ENCODE measurements at places on chromosomes 11 and 22.

DNA sequence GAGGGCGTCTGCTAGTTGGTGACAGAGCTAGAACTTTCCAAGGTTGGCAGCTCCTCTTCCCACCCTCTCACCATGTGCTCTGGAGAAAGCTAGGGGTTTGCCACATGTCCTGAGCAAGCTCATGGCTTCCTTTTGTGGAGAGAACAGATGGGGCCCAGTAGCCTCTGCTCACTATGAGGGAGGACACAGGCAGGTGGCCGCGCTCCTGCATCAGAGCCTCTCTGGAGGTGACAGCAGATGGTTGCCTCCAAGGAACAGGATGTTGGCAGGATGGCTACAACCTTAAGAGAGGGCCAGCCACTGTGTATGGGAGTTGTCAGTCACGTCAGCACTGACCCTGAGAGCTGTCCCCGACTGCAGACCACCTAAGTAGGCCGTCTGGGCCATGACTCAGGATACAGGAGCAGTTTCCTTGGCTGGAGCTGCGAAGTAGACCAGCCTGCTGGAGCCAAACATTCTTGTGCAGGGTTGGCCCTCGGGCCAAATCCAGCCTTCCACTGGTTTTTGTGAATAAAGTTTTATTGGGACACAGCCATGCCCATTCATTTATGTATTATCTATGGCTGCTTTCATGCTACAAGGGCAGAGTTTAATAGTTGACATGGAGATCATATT, 28.0 kb downstream of the SGSM1 start:
- H3K36me3 ChIP-seq, result no peaks in the 10 kb centered on the region
- no peak for DNase-seq
- no peak overlapping the region for H3K4me3 ChIP-seq
- no peaks in the 10 kb centered on the region for H3K4me1 ChIP-seq
- no peaks in the 10 kb centered on the region for H3K27me3 ChIP-seq

- peaks cover 67% of the 10 kb centered on the region for H3K36me3 ChIP-seq
- DNase-seq, result no peak
- H3K27me3 ChIP-seq, result no peaks in the 10 kb centered on the region
- H3K4me1 ChIP-seq, result peaks cover 57% of the 10 kb centered on the region
Observed at GRCh38 chr11:12223771-12224536, 113.6 kb downstream of the MICAL2 start.

GRCh38 chr22:22709719-22710445, 65.5 kb downstream of the GGTLC2 start:
- no peaks in the 10 kb centered on the region for H3K27me3 ChIP-seq
- DNase-seq, result no peak
- no peaks in the 10 kb centered on the region for H3K36me3 ChIP-seq
- H3K4me1 ChIP-seq, result no peaks in the 10 kb centered on the region

- no peak for DNase-seq
- H3K4me3 ChIP-seq, result no peak overlapping the region
- no peak overlapping the region for H3K27ac ChIP-seq
- H3K36me3 ChIP-seq, result no peaks in the 10 kb centered on the region
Observed at GRCh38 chr11:64885367-64886286, 7.2 kb upstream of the EHD1 start.

GRCh38 chr11:102794382-102794781, 3.6 kb downstream of the MMP1 start:
- no peaks in the 10 kb centered on the region for H3K36me3 ChIP-seq
- no peaks in the 10 kb centered on the region for H3K27me3 ChIP-seq
- no peak overlapping the region for H3K27ac ChIP-seq
- no peaks in the 10 kb centered on the region for H3K4me1 ChIP-seq

GRCh38 chr22:16847271-16847670, 22.1 kb upstream of the XKR3 start:
- peaks cover 5% of the 10 kb centered on the region for H3K4me1 ChIP-seq
- no peaks in the 10 kb centered on the region for H3K27me3 ChIP-seq
- no peaks in the 10 kb centered on the region for H3K36me3 ChIP-seq
- no peak overlapping the region for H3K27ac ChIP-seq

GRCh38 chr11:57428643-57429042, 1.7 kb upstream of the SLC43A3 start:
- H3K27me3 ChIP-seq, result no peaks in the 10 kb centered on the region
- H3K4me3 ChIP-seq, result no peak overlapping the region
- no peak for DNase-seq
- no peaks in the 10 kb centered on the region for H3K4me1 ChIP-seq

GRCh38 chr11:92149996-92150395, 74.6 kb upstream of the FAT3 start:
- no peaks in the 10 kb centered on the region for H3K36me3 ChIP-seq
- H3K27ac ChIP-seq, result no peak overlapping the region
- no peak overlapping the region for H3K4me3 ChIP-seq

DNA sequence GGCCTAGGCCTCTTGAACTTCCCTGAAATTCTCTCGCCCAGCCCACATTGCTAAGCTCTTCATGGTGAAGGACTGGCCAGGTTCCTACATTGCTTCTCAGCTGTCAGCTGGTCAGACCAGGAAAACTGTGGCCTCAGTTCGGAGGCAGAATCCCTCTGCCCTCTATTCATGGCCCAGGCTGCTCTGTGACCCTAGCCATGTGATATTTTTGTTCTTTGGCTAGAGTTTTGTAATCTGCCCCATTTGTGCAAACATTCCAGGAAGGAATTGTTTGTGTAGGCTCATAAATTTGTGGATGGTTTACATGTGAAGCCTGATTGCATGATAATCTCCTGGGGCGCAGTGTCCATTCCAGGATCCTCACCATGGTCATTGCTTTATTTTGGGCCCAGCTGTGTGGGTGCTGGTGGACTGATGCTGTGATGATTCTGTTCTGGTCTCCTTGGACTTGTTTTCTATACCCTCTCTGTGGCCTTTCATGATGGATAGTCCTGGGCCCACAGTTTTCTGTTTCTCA, 149.1 kb upstream of the E2F8 start:
- no peaks in the 10 kb centered on the region for H3K27me3 ChIP-seq
- H3K4me3 ChIP-seq, result no peak overlapping the region
- no peak overlapping the region for H3K27ac ChIP-seq
- peaks cover 3% of the 10 kb centered on the region for H3K4me1 ChIP-seq
- H3K36me3 ChIP-seq, result no peaks in the 10 kb centered on the region

- DNase-seq, result no peak
- H3K27me3 ChIP-seq, result no peaks in the 10 kb centered on the region
- H3K4me1 ChIP-seq, result no peaks in the 10 kb centered on the region
Observed at GRCh38 chr22:22748297-22748743, 103.9 kb downstream of the GGTLC2 start.

GRCh38 chr11:32333320-32333991, 101.9 kb downstream of the WT1 start:
- no peaks in the 10 kb centered on the region for H3K36me3 ChIP-seq
- no peaks in the 10 kb centered on the region for H3K4me1 ChIP-seq
- peak overlapping the region; percentile 1 for H3K27ac ChIP-seq
- peak overlapping the region; percentile 39 for H3K4me3 ChIP-seq
- peak; percentile 49 for DNase-seq

DNA sequence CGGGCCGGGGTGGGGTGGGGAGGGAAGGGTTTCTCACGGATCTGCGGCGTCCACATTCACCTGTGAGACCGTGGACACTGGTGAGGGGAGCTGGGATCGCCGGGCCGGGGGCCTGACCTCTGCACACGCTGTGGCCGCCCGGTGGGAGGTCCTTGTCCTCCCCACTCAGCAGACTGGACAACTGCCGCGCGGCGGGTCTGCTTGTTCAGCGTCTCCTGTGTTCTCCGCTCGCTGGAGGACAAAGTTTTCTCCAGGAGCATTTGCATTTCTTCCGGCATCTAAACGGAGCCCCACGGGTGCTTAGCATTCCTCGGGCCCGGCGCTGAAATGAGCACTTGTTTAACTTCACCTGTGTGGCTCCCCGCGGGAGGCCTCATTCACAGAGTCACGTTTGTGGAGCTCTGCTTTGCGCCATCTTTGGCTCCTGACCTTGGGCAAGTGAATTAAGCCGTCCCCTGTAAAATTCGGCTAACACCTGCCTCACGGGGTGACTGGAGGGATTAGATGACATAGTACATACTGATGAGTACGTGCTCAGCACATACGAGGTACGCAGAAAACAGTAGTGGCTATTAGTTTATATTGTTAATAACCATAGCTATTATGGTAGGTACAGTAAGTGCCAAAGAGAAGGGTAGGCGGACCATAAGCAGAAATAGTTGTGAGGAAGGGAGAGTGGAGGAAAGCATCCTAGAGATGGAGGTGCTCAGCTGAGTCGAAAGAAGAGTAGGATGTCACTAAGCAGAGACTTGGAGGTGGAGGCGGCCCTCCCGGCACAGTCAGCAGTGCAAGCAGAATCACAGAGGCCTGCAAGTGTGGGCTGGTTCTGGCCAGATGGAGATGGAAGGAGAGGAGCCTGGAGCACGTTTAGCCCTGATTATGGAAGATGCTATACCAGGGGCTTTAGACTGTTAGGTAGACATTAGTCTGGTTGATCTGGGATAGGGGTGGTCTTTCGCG, 885 bp downstream of the TRMU start:
- peak overlapping the region; percentile 97 for H3K4me3 ChIP-seq
- H3K27me3 ChIP-seq, result no peaks in the 10 kb centered on the region
- H3K27ac ChIP-seq, result peak overlapping the region; percentile 86

DNA sequence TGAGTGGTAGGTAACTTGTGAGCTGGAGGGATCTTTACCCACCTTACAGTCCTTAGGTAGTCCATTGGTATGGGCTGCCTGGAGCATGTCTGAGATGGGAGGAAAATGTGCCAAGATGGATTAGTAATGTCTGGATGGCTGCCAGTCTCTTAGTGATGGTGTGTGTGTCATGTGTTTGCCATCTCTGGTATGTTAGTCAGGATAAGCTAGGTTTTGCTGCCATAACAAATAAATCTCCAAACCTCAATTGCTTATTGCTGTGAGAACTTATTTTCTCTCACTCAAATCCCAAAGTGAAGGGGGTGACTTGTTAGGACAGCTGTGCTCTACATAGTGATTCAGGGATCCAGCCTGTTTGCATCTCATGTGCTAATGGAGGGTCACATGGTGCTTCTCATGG, 40.9 kb upstream of the MYEOV start:
- no peak overlapping the region for H3K27ac ChIP-seq
- no peaks in the 10 kb centered on the region for H3K36me3 ChIP-seq
- peaks cover 19% of the 10 kb centered on the region for H3K27me3 ChIP-seq
- H3K4me3 ChIP-seq, result no peak overlapping the region
- no peaks in the 10 kb centered on the region for H3K4me1 ChIP-seq

DNA sequence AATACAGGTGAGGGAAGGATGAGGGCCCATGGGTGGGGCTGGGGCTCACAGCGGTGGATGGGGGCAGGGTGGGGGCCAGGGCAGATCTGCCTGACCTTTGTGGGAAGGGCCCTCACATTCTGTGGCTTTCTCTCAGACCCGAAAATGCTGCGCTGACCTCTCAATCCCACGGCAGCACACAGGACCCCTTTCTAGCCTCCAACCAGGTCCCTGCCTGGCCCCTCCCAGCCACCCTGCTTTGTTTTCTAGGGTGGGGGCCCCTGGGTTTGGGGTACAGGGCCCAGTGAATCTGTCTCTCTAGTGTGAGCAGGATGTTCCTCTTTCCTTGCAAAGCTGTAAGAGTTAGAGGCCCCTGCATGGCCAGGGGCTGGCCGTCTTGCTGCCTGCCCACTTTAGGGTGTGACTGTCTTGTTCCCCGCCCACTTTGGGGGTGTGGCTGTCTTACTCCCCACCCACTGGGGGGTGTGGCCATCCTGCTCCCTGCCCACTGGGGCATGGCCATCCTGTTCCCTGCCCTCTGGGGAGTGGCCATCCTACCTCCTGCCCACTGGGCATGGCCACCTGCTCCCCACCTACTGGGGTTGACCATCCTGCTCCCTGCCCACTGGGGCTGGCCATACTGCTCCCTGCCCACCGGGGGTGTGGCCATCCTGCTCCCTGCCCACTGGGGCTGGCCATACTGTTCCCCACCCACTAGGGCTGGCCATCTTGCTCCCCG, 11.5 kb downstream of the PARVG start:
- H3K36me3 ChIP-seq, result no peaks in the 10 kb centered on the region
- DNase-seq, result peak; percentile 59
- peaks cover 21% of the 10 kb centered on the region for H3K27me3 ChIP-seq
- no peaks in the 10 kb centered on the region for H3K4me1 ChIP-seq
- H3K27ac ChIP-seq, result no peak overlapping the region
- no peak overlapping the region for H3K4me3 ChIP-seq

DNA sequence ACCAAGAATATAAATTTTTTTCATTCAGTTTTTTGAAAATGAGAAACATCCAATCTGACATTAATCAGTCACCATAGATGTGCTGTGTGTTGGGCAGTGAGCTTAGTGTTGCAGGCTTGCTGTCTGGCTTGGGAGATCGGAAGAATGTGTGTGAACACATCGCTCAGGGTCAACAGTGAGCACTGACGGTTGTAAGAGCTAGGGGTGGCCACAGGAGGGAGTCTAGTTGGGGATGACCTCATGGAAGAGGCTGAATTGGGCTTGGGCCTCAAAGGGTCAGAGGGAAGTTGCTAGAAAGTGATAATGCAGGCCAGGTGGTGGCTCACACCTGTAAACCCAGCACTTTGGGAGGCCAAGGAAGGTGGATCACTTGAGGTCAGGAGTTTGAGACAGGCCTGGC, 375.4 kb downstream of the DDX10 start:
- no peaks in the 10 kb centered on the region for H3K36me3 ChIP-seq
- DNase-seq, result no peak
- H3K4me1 ChIP-seq, result peaks cover 13% of the 10 kb centered on the region

GRCh38 chr11:68381716-68382115, 69.3 kb downstream of the LRP5 start:
- no peak for DNase-seq
- peak overlapping the region; percentile 82 for H3K27ac ChIP-seq
- no peaks in the 10 kb centered on the region for H3K27me3 ChIP-seq

DNA sequence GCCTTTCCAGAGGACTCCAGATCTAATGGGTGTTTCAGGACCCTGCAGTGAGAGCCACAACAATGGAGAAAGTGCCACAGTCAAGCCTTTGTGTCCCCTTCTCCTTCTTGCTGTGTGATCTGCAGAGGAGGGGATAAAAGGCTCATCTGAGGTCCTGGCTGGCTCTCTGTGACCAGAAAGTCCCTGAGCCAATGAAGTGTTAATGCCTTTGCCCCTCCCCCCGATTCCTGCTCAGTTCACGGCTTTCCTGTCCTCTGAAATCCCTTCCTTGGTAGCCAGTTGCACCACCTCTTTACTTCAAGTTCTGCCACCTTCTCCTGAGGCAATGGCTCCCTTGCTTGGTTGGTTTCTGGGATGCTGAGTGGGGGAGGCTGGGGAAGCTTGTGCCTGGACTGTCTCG, 47.6 kb downstream of the FLI1 start:
- no peaks in the 10 kb centered on the region for H3K36me3 ChIP-seq
- H3K27ac ChIP-seq, result no peak overlapping the region
- peaks cover 5% of the 10 kb centered on the region for H3K4me1 ChIP-seq
- DNase-seq, result no peak

GRCh38 chr11:73203322-73203721, 14.8 kb upstream of the P2RY2 start:
- no peak overlapping the region for H3K4me3 ChIP-seq
- no peaks in the 10 kb centered on the region for H3K4me1 ChIP-seq
- no peak for DNase-seq
- H3K27ac ChIP-seq, result no peak overlapping the region
- no peaks in the 10 kb centered on the region for H3K27me3 ChIP-seq
- no peaks in the 10 kb centered on the region for H3K36me3 ChIP-seq

GRCh38 chr11:47715082-47715669, at the start of gene AGBL2:
Gene AGBL2, minus strand, starts transcription at chr11:47715369. Its CDS starts 719 bp downstream, at chr11:47714650.
- no peaks in the 10 kb centered on the region for H3K27me3 ChIP-seq
- H3K27ac ChIP-seq, result peak within 1 kb of the TSS; percentile 73
- peak within 1 kb of the TSS; percentile 82 for H3K4me3 ChIP-seq

All from tibial artery (tissue), 4 donors.